ENCODE measurements at places on chromosomes 16 and 17. TPM values are rescaled to one million over a fixed set of nuclear protein-coding genes. Genes with fewer than 3 reads are reported as not detected.

DNA sequence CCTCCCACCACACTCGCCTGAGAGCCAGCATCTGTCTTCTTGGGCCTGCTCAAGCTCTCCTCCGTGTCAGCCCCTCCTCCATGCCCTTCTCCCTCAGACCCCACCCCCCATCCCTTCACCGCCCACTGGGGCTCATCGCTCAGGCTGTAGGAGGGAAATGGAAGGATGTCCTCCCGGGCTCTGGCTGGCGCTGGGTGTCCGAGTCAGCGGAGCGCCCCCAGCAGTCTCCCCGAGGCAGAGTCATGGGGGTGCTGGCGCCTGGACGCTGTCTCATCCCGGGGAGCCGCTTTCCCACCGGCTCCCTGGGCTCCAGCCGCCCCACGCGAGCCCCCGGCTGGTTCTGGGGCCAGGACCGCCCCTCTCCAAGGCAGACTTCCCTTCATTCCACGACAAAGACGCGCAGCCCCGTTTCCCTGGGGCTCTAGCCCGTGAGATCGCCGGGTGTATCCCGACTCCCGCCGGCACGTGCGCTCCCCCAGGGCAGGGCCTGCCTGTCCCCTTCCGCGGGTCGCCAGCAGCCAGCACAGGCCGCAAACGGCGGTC lies 428 bp upstream of the ANTKMT start:
- DNase-seq: no peak
- H3K4me3 ChIP-seq: peak overlapping the region; percentile 77
- no peaks in the 10 kb centered on the region for H3K36me3 ChIP-seq
- H3K27me3 ChIP-seq: no peaks in the 10 kb centered on the region
- H3K4me1 ChIP-seq: peaks cover 22% of the 10 kb centered on the region
- peak overlapping the region; percentile 80 for H3K27ac ChIP-seq

DNA sequence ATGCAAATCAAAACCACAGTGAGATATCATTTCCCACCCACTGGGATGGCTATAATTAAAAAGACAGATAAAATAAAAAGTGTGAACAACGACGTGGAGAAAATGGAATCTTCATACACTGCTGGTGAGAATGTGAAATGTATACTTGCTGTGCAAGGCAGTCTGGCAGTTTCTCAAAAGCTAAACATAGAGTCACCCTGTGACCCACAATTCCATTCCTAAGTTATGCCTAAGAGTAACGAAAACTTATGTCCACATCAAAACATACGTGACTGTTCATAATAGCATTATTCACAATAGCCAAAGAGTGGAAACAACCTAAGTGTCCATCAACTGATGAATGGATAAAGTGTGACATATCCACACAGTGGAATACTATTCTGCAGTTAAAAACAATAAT lies 38.1 kb upstream of the VPS4A start:
- H3K27ac ChIP-seq: peak overlapping the region; percentile 94

KRTAP2-1 gene
- total RNA-seq: not detected

DNA sequence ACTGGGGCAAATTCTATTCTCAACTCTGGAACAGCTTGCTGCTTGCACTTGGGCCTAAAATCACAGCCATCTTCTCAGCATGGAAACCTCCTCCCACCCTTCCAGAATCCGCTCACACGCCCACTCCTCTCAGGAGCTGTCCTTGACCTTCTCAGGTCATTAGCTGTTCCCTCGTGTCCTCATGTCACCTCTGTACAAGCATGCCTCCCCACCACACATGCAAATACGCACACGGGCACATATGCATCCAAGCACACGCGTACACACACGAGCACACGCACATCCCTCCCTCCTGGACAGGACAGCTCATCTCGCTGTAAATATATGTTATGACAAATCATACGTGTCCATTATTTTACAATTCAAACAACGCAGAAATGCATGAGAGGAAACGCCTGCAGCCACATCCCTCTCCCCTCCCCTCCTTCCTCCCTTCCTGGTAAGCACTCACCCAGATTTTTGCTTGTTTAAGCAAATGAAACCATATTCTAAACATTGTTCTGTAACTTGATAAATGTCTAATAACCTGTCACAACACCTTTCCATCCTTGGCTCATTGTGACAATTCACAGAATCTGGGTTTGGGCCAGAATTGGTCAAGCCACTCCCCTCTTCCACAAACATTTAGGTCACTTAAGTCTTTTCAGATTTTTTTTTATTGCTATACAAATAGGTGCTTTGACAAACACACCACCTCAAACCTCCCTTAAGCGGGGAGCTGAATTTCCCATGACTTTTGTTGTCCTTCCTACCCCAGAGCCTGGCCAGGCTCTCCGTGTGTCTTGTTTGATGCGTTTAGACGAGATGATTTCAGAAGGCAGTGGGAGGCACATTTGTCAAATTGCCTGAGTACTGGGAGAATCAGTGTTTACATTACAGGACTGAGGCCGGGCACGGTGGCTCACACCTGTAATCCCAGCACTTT lies 41.7 kb downstream of the DNAH17 start:
- H3K36me3 ChIP-seq: no peaks in the 10 kb centered on the region
- H3K27me3 ChIP-seq: no peaks in the 10 kb centered on the region
- no peak overlapping the region for H3K4me3 ChIP-seq
- DNase-seq: peak; percentile 48
- peaks cover 21% of the 10 kb centered on the region for H3K4me1 ChIP-seq

DNA sequence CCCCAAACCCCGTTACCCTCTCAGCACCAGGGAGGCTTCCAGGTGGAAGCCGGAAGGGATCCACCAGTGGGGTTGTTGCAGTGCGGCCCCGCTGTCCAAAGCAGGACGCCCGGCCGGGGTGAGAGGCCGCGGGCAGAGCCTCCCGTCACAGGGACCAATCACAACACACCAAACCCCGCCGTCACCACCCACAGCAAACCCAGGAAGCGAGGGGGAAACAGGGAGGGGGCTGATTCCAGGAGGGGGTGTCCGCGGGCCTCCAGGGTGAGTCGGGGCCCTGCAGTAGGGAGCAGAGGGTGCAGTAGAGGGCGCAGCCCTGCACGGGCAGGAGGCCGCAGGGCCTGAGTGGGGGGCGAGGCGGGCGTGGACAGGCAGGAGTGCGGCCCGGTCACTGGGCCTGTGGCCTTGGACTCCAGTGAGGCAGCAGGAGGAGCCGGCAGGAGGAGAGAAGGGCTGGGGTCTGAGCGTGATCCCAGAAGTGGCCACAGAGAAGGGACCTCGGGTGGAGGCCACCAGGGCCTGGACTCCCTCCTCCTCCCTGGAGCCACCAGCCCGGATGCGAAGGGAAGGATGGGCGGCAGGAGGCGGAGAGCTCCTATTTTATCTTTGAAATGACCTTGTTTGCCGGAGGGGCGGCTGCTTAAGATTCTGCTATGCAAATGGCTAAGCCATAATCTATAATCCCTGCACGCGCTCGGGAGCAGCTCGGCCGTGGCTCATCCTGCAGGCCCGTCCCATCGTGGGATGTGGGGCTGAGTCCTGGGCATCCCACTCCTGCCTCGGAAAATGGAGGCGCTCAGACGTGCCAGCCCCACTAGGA lies 41.5 kb downstream of the ZFPM1 start:
- H3K27me3 ChIP-seq: no peaks in the 10 kb centered on the region
- no peak overlapping the region for H3K27ac ChIP-seq
- H3K4me3 ChIP-seq: no peak overlapping the region
- no peak for DNase-seq
- no peaks in the 10 kb centered on the region for H3K4me1 ChIP-seq

- DNase-seq: no peak
- peaks cover 25% of the 10 kb centered on the region for H3K36me3 ChIP-seq
- H3K4me1 ChIP-seq: peaks cover 4% of the 10 kb centered on the region
Measured at GRCh38 chr16:23433261-23433920, 19.6 kb downstream of the COG7 start.

C17orf50 gene
- total RNA-seq: not detected

DNA sequence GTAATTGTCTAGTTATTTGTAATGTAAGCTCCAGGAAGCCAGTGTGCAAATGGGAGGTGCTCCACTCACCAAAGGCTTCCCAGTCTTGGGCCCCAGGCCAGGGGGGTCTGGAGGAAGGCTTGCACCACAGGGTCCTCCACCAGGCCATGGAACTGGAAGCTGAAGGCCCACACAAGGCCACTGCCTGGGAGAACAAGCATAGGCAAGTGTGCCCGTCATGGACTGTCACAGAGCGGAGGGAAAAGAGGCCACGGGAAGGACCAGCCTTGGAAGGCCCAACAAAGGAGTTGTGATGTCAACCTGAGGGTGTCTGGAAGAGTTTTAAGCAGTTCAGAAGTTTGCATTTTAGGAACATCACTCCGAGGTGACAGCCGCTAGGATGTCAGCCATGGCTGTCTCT lies 3.0 kb upstream of the SRRM2 start:
- H3K36me3 ChIP-seq: peaks cover 4% of the 10 kb centered on the region
- H3K27ac ChIP-seq: no peak overlapping the region
- H3K27me3 ChIP-seq: no peaks in the 10 kb centered on the region
- H3K4me3 ChIP-seq: no peak overlapping the region
- no peak for DNase-seq
- peaks cover 22% of the 10 kb centered on the region for H3K4me1 ChIP-seq

DNA sequence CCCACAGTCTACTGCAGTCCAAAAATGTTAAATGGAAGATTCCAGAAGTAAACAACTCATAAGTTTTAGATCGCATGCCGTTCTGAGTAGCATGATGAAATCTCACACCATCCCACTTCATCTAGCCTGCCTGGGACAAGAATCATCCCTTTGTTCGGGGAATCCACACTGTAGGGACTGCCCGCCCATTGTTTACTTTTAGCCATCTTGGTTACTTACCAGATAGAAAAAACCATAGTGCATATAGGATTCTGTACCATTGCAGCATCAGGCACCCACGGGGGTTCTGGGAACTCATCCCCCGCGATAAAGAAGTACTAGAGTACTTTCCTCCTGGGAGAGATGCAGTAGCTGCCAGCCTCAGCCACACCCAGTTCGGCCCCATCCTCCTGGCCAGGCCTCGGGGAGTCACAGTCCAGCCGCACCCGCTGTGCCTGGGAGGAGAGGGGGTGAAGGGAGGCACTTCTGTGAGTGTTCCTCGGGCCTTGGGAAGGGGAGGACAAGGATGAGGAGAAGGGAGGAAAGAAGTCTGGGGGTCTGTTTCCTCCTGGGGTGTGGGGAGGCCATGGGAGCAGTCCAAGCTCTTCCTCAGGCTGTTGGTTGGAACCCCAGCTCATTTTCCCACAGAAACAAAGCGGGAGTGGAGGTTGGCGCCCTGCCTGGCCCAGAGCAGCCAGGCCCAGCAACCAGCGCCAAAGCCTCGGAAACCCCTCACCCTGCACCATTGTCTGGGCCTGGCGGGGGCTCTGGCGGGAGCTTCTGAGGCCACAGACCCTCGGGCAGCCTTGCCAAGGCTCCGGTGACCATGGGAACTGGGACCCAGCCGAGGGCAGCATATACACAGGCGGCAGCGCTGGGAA lies 8.9 kb downstream of the TRIM47 start:
- peaks cover 55% of the 10 kb centered on the region for H3K4me1 ChIP-seq
- peak overlapping the region; percentile 83 for H3K27ac ChIP-seq
- H3K36me3 ChIP-seq: peaks cover 3% of the 10 kb centered on the region

- H3K27me3 ChIP-seq: no peaks in the 10 kb centered on the region
- DNase-seq: no peak
- peaks cover 18% of the 10 kb centered on the region for H3K4me1 ChIP-seq
- H3K27ac ChIP-seq: no peak overlapping the region
Measured at GRCh38 chr17:72455562-72455961, 334.7 kb downstream of the SOX9 start.

PPP1R1B gene
- total RNA-seq: 0.75 TPM

EVPLL gene
- not detected for total RNA-seq

SDR42E1 gene
- total RNA-seq: not detected

STH gene
- not detected for total RNA-seq

DNA sequence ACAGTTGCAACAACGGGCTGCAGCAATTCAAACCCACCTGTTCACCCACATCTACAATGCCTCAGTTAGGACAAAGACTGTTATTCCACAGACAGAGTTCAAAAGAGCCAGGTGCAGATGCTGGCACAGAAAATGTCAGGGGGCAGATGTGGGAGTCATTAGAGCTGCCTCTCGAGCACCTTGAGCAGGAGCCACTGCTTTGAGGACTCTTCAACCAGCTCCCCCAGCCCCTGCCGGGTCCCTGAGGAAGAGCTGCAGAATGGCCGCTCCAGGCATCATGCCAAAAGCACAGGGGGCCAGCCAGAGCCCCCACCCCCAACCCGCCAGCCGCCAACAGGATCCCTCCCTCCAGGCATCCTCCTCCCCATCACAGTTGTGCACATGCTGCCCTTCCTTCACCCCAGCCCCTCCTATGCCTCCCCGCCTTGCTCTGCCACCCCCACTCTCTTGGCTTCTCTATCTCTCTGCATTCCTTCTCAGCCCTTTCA lies 20.8 kb downstream of the C17orf67 start:
- no peaks in the 10 kb centered on the region for H3K4me1 ChIP-seq
- no peaks in the 10 kb centered on the region for H3K36me3 ChIP-seq
- DNase-seq: no peak
- no peaks in the 10 kb centered on the region for H3K27me3 ChIP-seq
- H3K27ac ChIP-seq: no peak overlapping the region

GPR139 gene
- not detected for total RNA-seq

- DNase-seq: no peak
- peaks cover 7% of the 10 kb centered on the region for H3K36me3 ChIP-seq
- H3K4me3 ChIP-seq: no peak overlapping the region
- no peak overlapping the region for H3K27ac ChIP-seq
- peaks cover 13% of the 10 kb centered on the region for H3K4me1 ChIP-seq
- H3K27me3 ChIP-seq: no peaks in the 10 kb centered on the region
Measured at GRCh38 chr17:72397687-72398086, 276.9 kb downstream of the SOX9 start.

DNA sequence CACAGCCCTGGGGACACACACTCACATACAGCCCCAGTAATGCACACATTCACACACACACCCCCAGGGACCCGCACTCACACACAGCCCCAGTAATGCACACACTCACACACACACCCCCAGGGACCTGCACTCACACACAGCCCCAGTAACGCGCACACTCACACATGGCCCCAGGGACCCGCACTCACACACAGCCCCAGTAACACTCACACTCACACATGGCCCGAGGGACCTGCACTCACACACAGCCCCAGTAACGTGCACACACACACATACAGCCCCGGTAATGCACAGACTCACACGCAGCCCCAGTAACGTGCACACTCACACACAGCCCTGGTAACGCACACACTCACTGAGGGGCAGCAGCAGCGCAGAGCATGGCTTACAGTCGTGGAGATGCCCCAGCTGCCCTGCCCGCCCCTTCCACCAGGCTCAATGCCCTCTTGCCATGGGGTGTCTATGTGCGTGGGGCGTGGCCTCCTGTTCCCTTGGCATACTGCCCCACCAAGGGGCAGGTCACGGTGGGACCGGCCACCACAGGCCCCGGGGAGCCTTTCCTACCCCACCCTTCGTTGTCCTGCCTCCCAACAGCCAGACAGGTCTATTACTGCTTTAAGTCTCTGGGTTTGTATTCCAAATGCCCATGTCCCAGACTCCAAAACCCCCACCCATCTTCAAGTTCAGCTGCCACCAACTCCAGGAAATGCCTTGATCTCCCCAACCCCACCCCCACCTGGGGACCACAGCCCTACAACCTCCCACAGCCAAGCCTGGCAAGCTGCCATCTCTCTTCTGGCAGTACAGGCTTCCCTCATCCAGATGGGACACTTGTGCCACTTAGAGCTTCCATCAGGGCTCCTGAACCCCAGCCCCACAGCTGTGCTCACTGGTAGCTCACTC lies 2.7 kb downstream of the CCDC102A start:
- no peaks in the 10 kb centered on the region for H3K27me3 ChIP-seq
- peaks cover 3% of the 10 kb centered on the region for H3K36me3 ChIP-seq

Data from chondrocyte (in vitro differentiated cells).